ENCODE measurements at places on chromosomes 1 and 21.

DNA sequence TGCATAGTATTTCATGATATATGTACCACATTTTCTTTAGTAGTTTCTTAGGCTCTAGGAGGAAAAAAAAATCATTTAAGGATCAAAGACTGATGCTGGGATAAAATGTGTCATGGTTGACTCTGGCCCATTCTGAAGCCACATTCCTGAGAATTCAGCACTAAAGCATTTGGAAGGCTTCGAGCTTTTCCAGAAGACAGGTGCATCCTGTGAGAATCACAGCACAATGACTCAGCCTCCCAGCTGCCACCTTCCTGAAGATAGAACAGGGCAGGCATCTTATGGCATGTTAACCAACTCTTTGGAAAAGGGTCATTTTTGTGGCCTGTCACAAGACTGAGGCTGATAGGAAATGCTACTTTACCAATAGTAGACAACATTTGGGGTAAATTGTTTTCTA, 359.9 kb downstream of the PCP4 start:
- DNase-seq = no peak

- no peak for DNase-seq
Observed at GRCh38 chr21:32322676-32323075, 24.0 kb downstream of the MRAP start.

GRCh38 chr1:168178227-168178637, 530 bp upstream of the TIPRL start:
- DNase-seq = no peak

GRCh38 chr1:245213066-245213831, 58.5 kb downstream of the KIF26B start:
- DNase-seq = no peak
